ENCODE measurements at places on chromosomes 4 and X.

DNA sequence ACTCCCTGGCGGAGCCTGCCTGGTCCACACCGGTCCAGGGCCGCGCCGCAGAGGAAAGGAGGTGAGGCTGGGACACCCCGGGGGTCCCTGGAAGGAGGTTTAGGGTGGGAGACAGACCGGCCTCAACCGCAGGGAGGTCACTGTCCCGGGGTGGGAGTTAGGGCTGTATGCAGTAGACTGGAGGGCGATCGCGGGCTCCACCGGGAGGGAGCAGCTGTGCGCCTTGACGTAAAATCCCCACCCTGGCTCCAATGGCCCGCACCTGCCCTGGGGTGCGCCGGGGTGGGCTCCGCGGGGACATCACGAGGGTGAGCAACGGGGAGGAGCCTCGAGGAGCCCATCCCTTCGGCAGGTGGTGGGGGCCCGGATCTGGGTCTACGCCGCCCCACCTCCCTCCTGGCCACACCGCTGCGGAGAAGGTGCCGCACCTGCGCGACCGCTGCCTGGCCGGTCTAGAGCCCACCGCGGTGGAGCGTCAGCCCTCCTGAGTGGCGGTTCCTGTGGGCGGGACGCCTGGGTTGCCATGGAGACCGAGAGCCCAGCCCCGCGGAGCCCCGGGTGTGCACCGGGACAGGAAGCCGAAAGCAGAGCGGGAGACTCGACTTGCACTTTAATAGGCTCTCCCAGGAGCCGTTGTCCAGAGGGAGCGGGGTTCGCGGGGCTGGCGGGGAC is 105.1 kb downstream of the ADRA2C start:
- DNase-seq, result no peak

DNA sequence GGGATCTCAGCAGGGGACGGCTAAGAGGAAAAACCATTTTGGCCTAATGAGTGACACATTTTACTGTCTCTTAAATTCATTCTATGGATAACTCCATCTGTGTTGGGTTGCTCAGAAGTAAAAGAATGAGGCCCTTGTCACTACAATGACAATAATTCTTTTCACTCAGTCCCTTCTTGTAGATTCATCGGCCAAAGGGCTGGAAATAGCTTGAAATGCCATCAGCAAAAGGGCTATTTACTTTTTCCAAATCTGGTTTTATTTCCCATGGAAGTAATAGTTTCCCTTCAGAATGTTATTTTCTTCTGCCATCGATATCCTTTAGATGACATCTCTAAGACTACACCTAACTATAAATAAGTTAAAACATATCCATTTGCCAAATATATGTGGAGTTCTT is 7.4 kb downstream of the MEPE start:
- no peak for DNase-seq

- no peak for DNase-seq
Observed at GRCh38 chr4:155931634-155932033, 22.0 kb downstream of the CTSO start.

DNA sequence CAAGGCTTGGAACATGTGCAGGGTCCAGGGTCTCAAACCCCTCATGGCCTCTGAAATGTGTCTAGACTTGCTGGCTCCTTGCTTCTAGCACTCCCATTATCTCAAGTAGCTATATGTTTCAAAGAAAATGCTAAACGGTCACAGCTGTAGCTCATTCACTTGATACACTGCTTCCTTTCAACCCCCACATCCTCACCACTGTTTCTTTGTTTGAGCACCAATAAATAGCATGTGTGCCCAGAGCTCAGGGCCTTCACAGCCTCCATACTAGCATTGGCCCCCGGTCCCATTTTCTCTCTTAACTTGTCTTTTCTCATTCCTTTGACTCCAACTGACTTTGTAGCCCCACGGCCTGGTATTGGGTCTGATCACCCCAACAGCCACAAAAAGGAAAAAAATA is 801.8 kb downstream of the STIM2 start:
- no peak for DNase-seq

- no peak for DNase-seq
Observed at GRCh38 chr4:168769416-168769815, 240.6 kb downstream of the CBR4 start.

- no peak for DNase-seq
Observed at GRCh38 chrX:125153621-125154020, 166.1 kb upstream of the TEX13C start.

DNA sequence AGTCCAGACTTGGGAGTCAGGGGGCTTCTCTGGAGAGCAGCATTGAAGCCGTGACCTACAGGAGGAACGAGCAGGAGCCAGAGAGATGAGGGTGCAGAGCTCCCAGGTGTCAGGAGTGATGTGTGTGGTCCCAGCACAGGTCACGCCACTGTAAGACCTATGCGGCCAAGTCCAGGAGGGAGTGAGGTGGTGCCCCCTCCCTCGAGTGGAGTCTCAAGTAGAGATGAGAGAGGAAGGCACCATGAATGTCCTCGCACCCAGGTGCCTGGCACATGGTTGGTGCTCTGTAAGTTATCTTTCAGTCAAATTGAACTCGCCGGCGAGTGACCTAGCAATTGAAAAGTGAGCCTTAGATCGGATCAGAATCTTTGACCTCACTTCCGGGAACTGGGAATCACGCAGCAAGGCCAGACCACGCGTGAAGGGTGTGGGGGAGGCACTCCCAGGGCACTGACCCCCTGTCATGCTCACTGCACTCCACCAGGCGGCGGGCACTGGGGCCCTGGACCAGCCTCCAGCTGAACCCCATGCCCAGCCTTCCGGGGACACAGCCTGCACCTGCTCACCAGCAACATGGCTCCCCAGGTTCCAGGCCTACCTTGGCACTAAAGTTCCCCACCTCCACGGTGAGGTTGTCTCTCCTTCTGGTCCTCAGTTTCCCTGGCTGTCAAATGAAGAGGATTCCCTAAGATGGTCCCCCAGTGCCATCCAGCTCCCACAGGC is 127.4 kb downstream of the HMX1 start:
- DNase-seq, result no peak

DNA sequence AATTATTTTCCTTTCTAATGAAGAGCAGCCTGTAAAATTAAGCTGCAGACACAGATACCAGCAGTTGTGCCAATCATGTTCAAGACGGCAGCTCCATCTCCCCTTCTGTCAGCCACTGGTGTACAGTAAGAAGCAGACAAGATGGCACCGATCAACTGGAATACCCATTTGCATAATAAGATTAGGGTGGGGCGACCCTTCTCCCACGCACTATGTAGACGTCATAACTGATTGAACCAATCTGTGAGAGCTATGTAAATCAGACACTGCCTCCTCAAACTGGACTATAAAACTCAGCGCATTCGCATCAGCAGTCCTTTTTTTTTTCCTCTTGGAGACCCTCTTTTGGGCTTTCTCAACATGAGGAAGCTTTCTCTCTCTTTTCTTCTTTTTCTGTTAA is 40.4 kb upstream of the INTS6L start:
- no peak for DNase-seq

- DNase-seq, result no peak
Observed at GRCh38 chr4:121822047-121822446, 1.6 kb downstream of the CCNA2 start.

- DNase-seq, result no peak
Observed at GRCh38 chr4:176288020-176288419, 19.0 kb upstream of the ASB5 start.

DNA sequence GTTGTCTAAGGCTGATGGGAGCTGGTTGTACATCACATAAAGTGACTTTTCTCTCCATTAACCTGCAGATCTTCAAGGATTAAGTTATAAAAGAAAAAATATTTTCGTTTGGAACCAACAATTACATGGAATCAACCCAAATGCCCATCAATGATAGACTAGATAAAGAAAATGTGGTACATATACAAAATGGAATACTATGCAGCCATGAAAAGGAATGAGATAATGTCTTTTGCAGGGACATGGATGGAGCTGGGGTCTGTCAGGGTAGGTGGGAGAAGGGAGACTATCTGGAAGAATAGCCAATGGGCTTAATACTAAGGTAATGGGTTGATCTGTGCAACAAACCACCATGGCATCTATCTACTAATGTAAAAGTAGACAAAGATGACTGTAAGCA is 313.2 kb downstream of the FSTL5 start:
- DNase-seq, result no peak

DNA sequence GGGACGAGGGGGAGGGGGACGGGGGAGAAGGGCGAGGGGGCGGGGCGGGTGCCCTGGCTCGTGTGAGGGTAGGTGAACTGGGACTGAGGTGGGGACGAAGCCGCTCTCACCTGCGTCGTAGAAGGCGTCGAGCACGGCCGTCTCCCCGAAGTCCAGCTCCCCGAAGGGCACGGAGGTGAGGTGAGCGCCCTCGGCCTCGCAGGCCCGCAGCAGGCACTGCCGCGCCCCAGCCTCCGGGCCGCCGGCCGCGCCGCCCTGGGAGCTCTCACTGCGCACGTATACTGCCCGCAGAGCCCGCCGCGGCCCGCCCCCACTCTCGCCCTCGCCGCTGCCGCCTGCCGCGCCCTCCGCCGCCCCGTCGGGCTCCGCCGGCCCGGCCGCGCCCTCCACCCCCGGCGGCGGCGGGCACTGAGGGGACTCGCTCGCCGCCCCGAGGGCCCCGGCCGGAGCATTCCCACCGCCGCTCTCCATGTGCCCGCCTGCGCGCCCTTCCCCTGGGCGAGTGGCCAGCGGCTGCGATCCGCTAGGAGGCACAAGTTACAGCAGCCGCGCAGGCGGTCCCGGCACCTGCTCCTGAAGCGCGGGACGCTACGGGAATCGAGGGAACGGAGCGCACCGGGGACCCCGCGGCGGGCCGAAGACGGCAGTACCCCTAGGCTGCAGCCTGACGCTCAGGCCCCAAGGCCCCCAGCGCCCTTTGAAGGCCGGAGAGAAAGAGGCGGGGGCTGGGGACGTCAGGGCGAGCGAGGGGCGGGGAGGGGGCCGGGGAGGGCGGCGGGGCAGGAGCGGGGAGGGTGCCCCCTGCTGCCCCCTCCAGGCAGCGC is at the start of gene MAP3K15:
MAP3K15 (minus strand) TSS at position 718 of the 824 bp plus-strand sequence; CDS start at position 471, 247 bp downstream.
- DNase-seq, result no peak

GRCh38 chrX:69299951-69300714 is 134.9 kb upstream of the PJA1 start:
- DNase-seq, result no peak

DNA sequence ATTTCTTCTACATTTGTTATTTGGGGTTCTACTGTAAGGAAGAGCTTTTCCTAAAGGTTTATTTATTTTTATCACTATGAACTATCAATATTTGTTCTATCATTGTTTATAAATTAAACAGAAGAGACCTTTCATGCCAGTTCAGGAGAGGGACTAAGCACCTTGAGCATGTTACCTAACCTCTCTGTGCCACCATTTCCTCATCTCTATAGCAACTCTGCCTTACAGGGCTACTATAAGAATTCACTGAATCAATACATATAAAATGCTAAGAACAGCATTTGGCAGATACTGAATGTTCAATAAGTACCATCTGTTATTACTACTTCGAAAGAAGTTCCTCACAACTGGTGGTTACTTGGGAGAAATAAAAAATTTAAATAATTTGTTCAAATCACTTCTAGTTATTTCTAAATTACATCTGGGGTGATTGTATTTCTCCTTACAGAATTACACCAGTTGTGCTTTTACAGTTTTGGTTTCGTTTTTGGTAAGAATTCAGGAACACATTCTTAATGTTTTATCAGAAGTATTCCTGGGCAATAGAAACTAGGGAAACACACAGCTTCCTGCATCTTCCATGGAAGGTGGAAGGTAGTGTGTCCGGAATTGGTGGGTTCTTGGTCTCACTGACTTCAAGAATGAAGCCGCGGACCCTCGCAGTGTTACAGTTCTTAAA is 32.9 kb downstream of the EREG start:
- DNase-seq, result no peak

DNA sequence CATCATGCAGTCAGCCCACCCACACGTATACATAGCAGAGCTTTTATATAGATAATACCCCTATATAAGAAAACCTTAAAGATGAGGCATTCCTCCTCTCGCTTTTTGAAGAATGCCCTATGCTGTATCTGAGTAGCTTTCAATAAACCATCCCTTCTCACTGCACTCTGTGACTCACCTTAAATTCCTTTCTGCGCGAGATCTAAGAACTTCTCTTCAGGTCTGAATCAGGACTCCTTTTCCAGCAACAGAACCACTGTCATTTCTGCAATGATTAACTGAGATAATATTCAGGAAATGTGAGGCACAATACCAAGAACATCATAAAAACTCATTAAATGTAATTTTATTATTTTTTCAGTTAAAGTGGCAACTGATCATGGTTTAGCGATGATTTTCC is 76.4 kb upstream of the DCLK2 start:
- no peak for DNase-seq

DNA sequence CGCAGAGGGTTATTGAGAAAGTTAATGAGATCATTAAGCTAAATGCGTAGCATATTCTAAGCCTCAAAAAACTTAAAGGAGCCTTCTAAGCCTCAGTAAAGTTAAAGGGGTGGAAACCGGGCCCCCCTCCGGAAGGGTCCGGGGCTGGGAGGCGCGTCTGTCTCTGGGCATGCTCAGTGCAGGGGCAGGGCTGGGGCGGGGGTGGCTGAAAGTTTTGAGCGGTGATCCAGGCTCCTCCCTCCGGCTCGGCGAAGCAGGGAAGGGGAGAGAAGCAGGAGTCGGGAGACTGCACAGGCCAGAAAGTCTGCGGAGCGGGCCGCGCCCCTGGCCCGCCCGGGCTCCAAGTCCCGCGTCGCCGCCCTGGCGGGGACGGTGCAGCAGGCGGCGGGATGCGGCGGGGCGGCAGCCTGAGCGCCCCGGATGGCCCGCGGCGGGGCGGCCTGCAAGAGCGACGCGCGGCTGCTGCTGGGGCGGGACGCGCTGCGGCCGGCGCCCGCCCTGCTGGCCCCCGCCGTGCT is at the start of gene EVC:
EVC (plus strand) TSS at position 241 of the 518 bp plus-strand sequence; CDS start at position 421, 180 bp downstream.
- no peak for DNase-seq

GRCh38 chr4:84379917-84380641 is 119.0 kb downstream of the NKX6-1 start:
- DNase-seq, result no peak

GRCh38 chrX:16750136-16750535 is 30.7 kb downstream of the SYAP1 start:
- DNase-seq, result no peak

- no peak for DNase-seq
Observed at GRCh38 chr4:123675567-123675966, 279.0 kb downstream of the SPRY1 start.

GRCh38 chr4:40881851-40882250 is 132.1 kb downstream of the NSUN7 start:
- no peak for DNase-seq

- no peak for DNase-seq
Observed at GRCh38 chrX:41981481-41982013, 58.2 kb upstream of the CASK start.

- DNase-seq, result no peak
Observed at GRCh38 chr4:11529625-11530201, 101.0 kb upstream of the HS3ST1 start.

DNA sequence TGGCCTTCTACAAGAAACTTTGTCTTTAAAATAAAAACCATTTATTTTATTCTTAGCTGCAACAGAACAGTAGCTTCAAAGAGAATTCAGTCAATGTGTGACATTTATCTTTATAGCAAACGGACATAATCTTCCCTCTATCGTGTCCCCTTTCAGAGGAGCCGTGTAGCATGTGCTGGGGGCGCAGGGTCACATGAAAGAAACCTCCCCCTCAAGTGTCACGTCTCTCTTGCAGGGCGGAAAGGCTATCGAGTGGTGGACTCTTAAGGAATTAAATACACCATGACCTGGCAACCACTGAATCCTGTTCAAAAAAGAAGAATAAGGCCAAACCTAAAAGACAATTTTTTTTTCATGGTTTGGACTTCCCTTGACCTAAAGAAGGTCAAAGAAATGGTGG is 40.2 kb downstream of the ZNF827 start:
- no peak for DNase-seq

- DNase-seq, result no peak
Observed at GRCh38 chr4:181682367-181683047, 560.7 kb upstream of the TENM3 start.

- no peak for DNase-seq
Observed at GRCh38 chrX:43585922-43586321, 70.2 kb upstream of the MAOA start.

GRCh38 chr4:40916218-40916555 is 166.4 kb downstream of the NSUN7 start:
- no peak for DNase-seq
